ENCODE measurements at places on chromosomes 11 and 22. TPM values are rescaled to one million over a fixed set of nuclear protein-coding genes. Genes with fewer than 3 reads are reported as not detected.

DNA sequence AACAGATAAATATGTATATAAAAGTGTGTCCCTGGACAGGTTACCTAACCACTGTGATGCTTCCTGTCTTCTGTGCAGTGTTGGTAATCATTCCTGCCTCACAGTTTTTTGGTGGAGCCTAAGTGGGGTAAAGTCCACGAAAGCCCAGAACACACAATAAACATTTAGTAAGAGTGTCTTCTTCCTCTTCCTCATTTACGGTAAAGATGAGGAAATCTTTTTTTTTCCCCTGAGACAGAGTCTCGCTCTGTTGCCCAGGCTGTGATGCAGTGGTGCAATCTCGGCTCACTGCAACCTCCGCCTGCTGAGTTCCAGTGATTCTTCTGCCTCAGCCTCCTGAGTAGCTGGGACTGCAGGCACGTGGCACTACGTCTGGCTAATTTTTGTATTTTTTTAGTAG lies 117.1 kb downstream of the LDLRAD3 start:
- no peak for DNase-seq

- no peak for DNase-seq
These were observed 76.0 kb downstream of the ST3GAL4 start for GRCh38 chr11:126431401-126432064.

GRCh38 chr11:18563090-18563730 lies 25.3 kb downstream of the UEVLD start:
- no peak for DNase-seq

DNA sequence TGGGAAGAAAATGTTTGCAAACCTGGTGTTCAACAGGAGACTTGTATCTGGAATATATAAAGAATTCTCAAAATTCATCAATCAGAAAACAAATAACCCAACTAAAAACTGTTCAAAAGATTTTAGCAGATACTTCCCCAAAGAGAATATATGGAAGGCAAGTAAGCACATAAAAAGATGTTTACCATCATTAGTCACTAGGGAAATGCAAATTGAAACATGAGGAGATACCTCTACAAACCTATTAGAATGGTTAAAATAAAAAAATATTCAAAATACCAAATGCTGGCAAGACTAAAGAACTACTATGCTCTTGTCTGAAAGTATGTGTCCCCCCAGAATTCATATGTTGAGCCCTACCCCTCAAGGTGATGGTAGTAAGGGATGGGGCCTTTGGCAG lies 8.6 kb downstream of the EXPH5 start:
- no peak for DNase-seq

DNA sequence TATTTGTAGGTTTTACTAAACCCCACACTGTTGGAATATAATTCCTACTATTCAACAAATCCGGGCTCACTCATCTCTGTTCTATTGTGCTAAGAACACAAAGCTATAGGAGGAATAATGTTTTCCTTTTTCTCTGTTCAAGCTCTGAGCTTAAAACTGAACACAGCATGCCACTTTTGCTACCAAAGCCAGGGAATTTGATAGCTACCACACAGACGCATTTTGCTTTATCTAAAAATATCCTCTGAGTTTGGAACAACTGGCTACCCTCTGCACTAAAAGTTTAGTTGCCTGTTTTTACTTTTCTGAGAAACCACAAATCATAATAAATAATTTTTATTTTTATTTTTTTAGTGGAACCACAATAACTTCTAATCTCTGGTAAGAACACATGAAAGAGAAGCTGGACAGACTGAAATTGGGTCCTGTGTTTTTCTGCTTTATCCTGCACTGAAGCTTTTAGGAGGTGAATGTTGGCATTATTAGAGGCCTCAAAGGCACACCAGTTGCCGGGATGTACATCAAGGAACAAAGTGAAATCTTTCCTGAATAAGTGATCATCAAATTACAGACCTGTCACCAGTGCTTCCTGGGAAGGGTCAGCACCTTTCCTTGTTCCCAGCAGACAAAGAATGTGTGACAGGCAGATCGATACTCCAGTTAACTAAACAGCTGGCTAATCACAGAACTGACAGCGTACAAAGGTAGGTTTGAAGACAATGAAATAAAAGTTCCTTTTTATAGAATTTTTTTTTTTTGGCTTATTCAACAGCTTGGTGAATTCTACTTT lies 523.2 kb upstream of the TENM4 start:
- no peak for DNase-seq

Gene DBX1
- not detected for total RNA-seq

Gene MMP8
- not detected for total RNA-seq

Data from OCI-LY7 (cell line).